Immature natural killer cell (primary cell): ENCODE measurements at places on chromosomes 7 and 10. TPM values are rescaled to one million over a fixed set of nuclear protein-coding genes. Genes with fewer than 3 reads are reported as not detected.

- no peak overlapping the region for H3K4me3 ChIP-seq
- peaks cover 12% of the 10 kb centered on the region for H3K36me3 ChIP-seq
- H3K4me1 ChIP-seq, result peaks cover 74% of the 10 kb centered on the region
These were observed 37.5 kb downstream of the GDI2 start for GRCh38 chr10:5775685-5776084.

GRCh38 chr10:24701447-24701846, 22.2 kb downstream of the ARHGAP21 start:
- H3K36me3 ChIP-seq, result no peaks in the 10 kb centered on the region
- DNase-seq, result no peak
- no peak overlapping the region for H3K4me3 ChIP-seq

GRCh38 chr10:853017-853416, 78.5 kb downstream of the LARP4B start:
- no peak for DNase-seq
- peaks cover 1% of the 10 kb centered on the region for H3K27me3 ChIP-seq
- no peak overlapping the region for H3K4me3 ChIP-seq

DNA sequence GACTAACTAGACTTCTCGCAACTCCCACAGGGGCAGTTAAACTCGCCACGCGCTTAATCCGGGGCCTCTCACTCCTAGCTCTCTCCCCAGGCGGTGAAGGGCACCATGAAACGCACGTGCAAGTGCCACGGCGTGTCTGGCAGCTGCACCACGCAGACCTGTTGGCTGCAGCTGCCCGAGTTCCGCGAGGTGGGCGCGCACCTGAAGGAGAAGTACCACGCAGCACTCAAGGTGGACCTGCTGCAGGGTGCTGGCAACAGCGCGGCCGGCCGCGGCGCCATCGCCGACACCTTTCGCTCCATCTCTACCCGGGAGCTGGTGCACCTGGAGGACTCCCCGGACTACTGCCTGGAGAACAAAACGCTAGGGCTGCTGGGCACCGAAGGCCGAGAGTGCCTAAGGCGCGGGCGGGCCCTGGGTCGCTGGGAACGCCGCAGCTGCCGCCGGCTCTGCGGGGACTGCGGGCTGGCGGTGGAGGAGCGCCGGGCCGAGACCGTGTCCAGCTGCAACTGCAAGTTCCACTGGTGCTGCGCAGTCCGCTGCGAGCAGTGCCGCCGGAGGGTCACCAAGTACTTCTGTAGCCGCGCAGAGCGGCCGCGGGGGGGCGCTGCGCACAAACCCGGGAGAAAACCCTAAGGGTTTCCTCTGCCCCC, 19.5 kb downstream of the WNT8B start:
- peaks cover 27% of the 10 kb centered on the region for H3K36me3 ChIP-seq
- peak; percentile 64 for DNase-seq
- peak overlapping the region; percentile 85 for H3K4me3 ChIP-seq
- peaks cover 23% of the 10 kb centered on the region for H3K27me3 ChIP-seq
- no peak overlapping the region for H3K27ac ChIP-seq
- peaks cover 14% of the 10 kb centered on the region for H3K4me1 ChIP-seq

DNA sequence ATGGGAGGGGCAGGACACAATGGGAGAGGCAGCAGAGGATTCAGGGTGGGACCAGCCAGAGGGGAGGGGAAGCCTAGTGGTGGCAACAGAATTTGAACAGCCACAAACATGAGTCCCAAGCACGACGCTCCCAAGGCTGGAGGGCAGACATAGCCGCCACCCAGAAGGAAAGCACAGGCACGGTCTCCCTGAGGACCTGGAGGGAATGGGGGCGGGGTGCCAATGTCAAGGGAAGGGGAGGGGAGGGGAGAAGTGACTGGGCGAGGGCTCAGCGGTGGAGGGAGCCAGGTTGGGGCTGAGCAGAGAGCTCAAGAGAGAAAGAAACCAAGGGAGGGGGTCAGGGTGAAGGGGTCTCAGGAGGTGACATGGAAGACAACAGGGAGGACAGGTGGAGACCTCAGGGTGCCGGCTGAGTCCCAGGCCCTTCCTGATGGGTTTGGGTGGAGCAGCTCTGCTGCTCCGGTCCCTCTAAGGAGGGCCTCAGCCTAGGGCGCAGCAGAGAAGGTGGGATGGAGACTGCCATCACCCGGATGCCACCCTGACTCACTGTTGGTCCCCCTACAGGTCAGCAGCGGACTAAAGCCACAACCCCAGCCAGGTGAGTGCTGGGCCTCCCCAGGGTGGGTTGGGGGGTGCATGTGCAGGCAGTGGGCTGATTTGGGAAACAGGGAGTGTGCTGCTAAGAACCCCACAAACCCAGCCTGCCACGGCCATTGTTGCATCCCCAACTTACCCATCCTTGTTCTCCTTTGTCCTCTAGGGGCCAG, 24.2 kb downstream of the PILRA start:
- DNase-seq, result no peak
- peaks cover 6% of the 10 kb centered on the region for H3K36me3 ChIP-seq
- H3K4me1 ChIP-seq, result peaks cover 36% of the 10 kb centered on the region
- H3K4me3 ChIP-seq, result peak overlapping the region; percentile 84
- H3K27me3 ChIP-seq, result no peaks in the 10 kb centered on the region

DNA sequence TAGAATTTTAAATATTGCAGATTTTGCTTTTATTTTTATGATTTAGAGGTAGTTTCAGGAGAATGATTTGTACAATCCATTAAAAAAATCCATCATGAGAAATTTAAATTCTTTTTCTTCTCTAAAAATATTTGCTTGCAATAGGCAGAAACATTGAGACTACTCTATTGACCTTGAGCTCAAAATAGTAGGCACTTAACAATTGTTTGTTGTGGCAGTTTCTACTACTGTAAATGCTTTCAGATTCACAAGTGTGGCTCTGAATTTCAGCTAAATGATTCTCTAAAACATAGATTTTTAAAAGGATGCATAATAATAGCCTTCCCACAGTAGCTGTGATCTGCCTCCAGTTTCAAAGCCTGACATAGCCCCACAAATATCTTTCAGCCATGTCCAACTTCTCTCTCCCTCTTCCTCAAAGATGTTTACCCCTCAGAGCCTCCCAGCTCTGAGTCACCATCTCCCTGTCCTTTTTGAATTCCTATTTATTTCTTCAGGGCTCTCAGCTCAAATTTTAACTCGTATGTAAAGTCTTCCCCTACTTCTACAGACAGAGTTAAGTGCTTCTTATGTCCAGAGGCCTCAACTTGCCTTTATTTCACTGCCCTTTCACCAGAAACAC, 160.5 kb downstream of the AOAH start:
- peaks cover 14% of the 10 kb centered on the region for H3K27me3 ChIP-seq
- DNase-seq, result no peak
- H3K36me3 ChIP-seq, result peaks cover 56% of the 10 kb centered on the region
- H3K4me3 ChIP-seq, result no peak overlapping the region

- no peak overlapping the region for H3K27ac ChIP-seq
- no peak overlapping the region for H3K4me3 ChIP-seq
- H3K4me1 ChIP-seq, result no peaks in the 10 kb centered on the region
- H3K36me3 ChIP-seq, result no peaks in the 10 kb centered on the region
These were observed 238.5 kb upstream of the AKR1E2 start for GRCh38 chr10:4587466-4587865.

GRCh38 chr7:55464422-55464821, 99.3 kb downstream of the LANCL2 start:
- no peak for DNase-seq
- no peak overlapping the region for H3K4me3 ChIP-seq
- no peak overlapping the region for H3K27ac ChIP-seq

- no peak overlapping the region for H3K27ac ChIP-seq
- H3K27me3 ChIP-seq, result no peaks in the 10 kb centered on the region
- no peaks in the 10 kb centered on the region for H3K4me1 ChIP-seq
- DNase-seq, result no peak
- H3K36me3 ChIP-seq, result no peaks in the 10 kb centered on the region
- no peak overlapping the region for H3K4me3 ChIP-seq
These were observed 283.4 kb downstream of the TFEC start for GRCh38 chr7:115747174-115747573.

DNA sequence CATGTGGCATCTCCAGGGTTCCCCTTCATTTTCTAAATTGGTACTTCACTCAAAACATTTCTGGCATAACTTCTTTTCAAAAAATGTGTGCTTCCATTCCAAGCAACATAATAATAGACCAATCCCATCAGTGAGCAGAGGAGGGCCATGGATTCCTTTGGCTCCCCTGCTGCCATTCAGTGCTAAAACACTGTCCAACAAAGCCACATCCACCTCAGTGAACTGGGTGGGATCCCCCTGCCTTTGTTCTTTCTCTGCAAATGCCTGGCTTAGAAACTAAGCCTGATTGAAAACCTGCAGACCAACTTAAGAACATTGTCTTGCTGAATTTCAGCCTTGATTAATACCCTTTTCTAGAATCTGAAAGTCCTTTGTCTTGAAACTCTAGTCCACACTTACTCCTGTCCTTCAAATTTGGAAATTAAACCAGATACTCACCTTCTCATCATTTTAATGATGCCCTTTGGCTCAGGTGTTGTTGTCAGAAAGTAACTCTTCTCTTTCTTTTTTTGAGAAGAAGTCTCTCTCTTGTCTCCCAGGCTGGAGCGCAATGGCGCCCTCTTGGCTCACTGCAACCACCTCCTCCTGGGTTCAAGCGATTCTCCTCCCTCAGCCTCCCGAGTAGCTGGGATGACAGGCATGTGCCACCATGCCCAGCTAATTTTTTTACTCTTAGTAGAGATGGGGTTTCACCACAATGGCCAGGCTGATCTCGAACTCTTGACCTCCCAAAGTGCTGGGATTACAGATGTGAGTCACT, 132.3 kb downstream of the PLXNA4 start:
- H3K27me3 ChIP-seq, result peaks cover 2% of the 10 kb centered on the region
- H3K4me1 ChIP-seq, result peaks cover 90% of the 10 kb centered on the region
- no peaks in the 10 kb centered on the region for H3K36me3 ChIP-seq
- H3K4me3 ChIP-seq, result no peak overlapping the region

- DNase-seq, result no peak
- no peak overlapping the region for H3K4me3 ChIP-seq
- H3K4me1 ChIP-seq, result no peaks in the 10 kb centered on the region
- H3K36me3 ChIP-seq, result no peaks in the 10 kb centered on the region
- H3K27ac ChIP-seq, result no peak overlapping the region
These were observed 45.9 kb upstream of the AKR1E2 start for GRCh38 chr10:4780091-4780490.

GRCh38 chr10:60810437-60811182, 32.3 kb downstream of the CDK1 start:
- H3K36me3 ChIP-seq, result no peaks in the 10 kb centered on the region
- no peak overlapping the region for H3K27ac ChIP-seq
- no peaks in the 10 kb centered on the region for H3K4me1 ChIP-seq
- H3K27me3 ChIP-seq, result peaks cover 2% of the 10 kb centered on the region
- H3K4me3 ChIP-seq, result no peak overlapping the region

- H3K27me3 ChIP-seq, result peaks cover 3% of the 10 kb centered on the region
- no peak for DNase-seq
- H3K4me1 ChIP-seq, result no peaks in the 10 kb centered on the region
- no peak overlapping the region for H3K4me3 ChIP-seq
These were observed 169.4 kb downstream of the ADARB2 start for GRCh38 chr10:1567742-1568495.

DNA sequence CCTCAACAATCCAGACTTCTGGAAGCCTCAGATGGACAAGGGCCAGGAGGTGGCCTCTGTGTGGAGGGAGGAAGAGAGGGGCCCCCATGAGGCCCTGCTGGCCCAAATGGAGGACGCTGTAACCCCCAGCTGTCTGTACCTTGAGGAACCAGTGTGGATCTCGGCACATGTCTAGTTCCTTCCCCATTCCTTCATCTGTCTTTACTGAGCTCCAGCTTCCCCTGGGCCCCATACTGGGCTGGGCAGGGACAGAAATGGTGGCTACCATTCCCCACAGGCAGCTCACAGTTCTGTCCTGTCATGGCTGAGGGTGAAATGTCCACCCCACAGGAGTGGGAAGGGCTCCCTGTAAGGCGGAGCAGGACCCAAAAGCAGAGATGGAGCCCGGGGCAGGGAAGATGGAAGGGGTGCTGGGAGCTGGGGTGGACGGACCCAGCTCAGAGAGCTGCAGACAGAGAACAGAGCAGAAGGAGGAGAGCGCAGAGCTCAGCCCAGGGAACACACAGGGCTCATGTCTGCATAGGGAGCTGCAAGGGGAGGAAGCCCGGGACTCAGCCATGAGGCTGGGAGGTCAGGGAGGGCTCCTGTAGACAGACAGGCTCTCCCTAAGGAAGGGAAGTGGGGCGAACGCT, 22.8 kb downstream of the ANTXRL start:
- H3K27ac ChIP-seq, result no peak overlapping the region
- H3K4me1 ChIP-seq, result no peaks in the 10 kb centered on the region
- no peaks in the 10 kb centered on the region for H3K36me3 ChIP-seq
- H3K4me3 ChIP-seq, result no peak overlapping the region
- H3K27me3 ChIP-seq, result no peaks in the 10 kb centered on the region

PTPRN2 gene
- polyA plus RNA-seq, result 2.2 TPM

PTPRZ1 gene
- not detected for polyA plus RNA-seq

GBX1 gene
- not detected for polyA plus RNA-seq

COBL gene
- polyA plus RNA-seq, result not detected

HGF gene
- polyA plus RNA-seq, result not detected

IFIT1B gene
- polyA plus RNA-seq, result not detected

PLEKHS1 gene
- not detected for polyA plus RNA-seq

RET gene
- polyA plus RNA-seq, result 0.27 TPM

SLC16A12 gene
- polyA plus RNA-seq, result not detected

GPRIN2 gene
- not detected for polyA plus RNA-seq

PNLIPRP2 gene
- polyA plus RNA-seq, result not detected

TMEM176A gene
- polyA plus RNA-seq, result not detected

SLC13A1 gene
- not detected for polyA plus RNA-seq

PLXDC2 gene
- 5.1 TPM for polyA plus RNA-seq

ST8SIA6 gene
- polyA plus RNA-seq, result 2.1 TPM

JAZF1 gene
- 17.7 TPM for polyA plus RNA-seq

TMEM196 gene
- polyA plus RNA-seq, result not detected
